Activated gamma-delta T cell treated with anti-CD3 and anti-CD28 coated beads, Interleukin-2, amount 50 U/mL, for 16 hours (primary cell): ENCODE measurements at places on chromosomes 2 and 18.

- DNase-seq = no peak
These were observed 16.4 kb upstream of the HNMT start for GRCh38 chr2:137947728-137948336.

GRCh38 chr18:13823707-13824395, at the start of gene MC5R:
TSS of gene MC5R (plus strand) at chr18:13824149. CDS start at chr18:13825766, 1,617 bp downstream.
- DNase-seq = peak; percentile 51

GRCh38 chr2:71620851-71621251, 167.5 kb downstream of the DYSF start:
- DNase-seq = no peak

DNA sequence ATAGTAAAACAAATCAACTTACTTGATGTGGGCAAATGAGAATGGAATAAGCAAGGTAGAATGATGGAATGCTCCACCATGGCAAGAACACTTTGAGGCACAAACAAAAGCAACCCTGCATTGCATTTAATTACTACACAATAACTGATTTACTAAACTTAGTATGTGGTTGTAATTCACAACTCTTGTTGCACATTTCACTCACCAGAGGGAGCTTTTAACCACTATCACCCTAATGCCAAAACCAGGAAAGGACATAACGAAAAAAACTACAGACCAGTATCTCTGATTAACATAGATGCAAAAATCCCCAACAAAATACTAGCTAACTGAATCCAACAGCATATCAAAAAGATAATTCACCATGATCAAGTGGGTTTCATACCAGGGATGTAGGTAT, 659.8 kb downstream of the CPS1 start:
- no peak for DNase-seq

GRCh38 chr2:219596954-219597551, 604 bp upstream of the STK11IP start:
- no peak for DNase-seq

GRCh38 chr18:10401930-10402329, 52.5 kb upstream of the APCDD1 start:
- no peak for DNase-seq

DNA sequence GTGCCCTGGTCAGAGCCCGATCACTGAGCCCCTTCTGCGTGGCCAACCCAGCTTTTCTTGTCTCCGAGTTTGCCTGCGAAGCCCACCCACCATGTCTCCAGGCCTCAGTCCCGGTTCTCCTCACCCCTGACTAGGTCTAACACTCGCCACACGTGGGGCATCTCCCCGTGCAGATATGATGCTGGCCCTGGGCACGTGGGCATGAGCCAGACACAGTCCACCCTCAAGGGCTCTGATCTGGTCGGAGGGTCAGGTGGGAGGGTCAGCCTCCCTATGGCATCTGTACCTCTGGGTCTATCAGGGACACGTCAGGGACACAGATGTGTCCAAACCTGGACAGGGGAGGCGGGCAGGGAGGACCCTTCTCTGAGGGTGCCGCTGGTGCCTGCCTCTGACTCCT, 95.4 kb downstream of the RHOB start:
- no peak for DNase-seq

GRCh38 chr2:210884227-210884626, 327.8 kb downstream of the CPS1 start:
- no peak for DNase-seq

GRCh38 chr18:35256947-35257346, 16.1 kb downstream of the ZNF397 start:
- DNase-seq = no peak

DNA sequence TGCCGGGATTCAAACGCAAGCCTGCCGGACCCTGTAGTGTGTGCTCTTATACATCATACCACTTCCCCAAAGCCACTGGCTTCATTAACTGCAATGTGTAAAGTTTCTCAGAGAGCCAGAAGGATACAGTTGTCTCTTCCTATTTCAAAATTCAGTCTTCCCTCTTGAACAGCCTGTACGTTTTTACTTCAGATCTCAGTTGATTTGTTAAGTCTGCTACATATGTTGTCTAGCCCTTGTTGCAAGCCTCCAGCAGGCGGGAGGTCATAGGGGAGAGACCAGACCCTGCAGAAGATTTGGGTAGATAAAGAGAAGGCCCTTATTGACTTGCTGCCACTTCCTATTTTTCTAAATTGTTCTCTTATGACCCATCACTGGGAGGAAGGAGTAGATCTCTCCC, 56.2 kb downstream of the ARHGEF33 start:
- DNase-seq = no peak

DNA sequence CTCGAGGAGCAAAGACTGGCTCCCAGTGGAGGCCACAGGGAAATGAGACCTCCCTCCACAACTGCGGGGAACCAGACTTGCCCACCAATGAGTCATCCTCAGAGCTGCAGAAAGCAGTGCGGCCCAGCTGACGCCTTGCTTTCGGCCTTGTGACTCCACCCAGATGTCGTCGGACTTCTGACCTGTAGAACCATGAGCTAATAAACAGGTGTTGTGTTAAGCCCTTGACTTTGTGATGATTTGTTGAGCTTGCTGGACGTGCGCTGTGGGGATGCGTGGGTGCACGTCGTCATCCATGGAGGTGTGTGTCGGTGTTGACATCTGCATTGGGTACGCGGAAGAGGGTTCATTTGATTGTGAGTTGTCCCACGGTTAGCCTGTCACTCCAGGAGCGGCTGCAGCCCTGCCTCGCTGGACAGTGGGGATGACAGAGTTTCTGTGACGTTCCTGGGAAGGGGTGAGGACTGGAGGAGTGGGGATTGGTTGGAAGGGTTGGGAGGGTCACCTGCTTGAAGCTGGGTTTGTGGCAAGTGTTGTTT, 154.1 kb downstream of the SH3BP4 start:
- DNase-seq = no peak

DNA sequence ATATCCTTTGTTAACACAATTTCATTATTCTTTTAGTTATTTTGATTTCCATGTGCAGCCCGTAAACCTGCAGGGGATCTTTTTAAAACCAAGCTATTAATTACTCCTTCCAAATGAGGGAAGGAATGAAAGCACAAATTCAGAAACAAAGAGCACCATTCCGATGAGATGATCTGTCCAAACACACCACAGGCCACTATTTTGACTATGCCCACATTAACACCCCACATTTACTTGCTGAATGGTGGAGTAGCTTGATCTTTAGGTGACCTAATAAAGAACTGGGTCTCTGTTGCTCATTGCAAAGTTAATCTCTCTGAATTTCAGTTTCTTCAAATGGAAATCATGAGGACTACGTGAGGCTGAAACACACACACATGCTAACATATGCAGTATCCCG, 218.0 kb downstream of the IRS1 start:
- no peak for DNase-seq

DNA sequence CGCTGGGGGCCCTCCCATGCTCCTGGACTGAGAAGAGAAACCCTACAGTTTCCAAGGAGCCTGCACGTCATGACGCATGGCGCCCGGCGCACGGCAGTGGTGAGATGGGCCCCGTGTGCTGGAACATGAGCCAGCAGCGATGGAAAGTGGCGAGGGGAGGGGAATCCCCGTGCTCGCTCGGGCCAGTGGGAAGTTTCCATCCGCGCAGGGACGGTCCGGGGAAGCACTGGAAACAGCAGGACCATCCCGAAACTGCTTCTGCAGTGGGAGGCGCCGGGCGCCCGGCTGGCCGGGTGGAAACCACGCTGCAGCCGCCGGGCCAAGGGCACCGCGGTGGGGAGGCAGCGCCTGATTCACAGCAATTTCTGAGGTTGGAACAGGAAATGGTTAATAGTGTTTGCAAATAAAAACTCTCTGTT, 4.9 kb upstream of the PDCD1 start:
- DNase-seq = no peak

DNA sequence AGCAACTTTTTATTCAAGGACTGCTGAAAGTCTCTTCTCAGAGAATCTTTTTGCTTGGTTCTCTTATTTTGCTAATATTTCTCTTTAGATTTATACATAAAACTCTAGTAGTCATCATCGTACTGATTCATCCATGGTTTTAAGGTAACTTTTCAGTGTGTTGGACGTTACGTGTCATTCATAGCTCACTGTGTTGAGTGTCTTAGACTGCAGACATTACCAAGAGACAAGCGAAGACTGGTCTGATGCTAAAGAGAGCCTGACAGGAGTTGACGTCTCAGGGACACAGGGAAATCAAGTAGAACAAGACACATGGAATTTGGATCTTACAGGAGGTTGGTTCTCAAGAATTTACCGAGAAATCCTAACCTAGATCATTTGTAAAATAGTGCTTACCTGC, 25.5 kb downstream of the RBM44 start:
- no peak for DNase-seq

GRCh38 chr2:108701208-108701607, 18.1 kb upstream of the RANBP2 start:
- DNase-seq = no peak

GRCh38 chr2:233598952-233599351, 18.5 kb upstream of the UGT1A8 start:
- DNase-seq = no peak

DNA sequence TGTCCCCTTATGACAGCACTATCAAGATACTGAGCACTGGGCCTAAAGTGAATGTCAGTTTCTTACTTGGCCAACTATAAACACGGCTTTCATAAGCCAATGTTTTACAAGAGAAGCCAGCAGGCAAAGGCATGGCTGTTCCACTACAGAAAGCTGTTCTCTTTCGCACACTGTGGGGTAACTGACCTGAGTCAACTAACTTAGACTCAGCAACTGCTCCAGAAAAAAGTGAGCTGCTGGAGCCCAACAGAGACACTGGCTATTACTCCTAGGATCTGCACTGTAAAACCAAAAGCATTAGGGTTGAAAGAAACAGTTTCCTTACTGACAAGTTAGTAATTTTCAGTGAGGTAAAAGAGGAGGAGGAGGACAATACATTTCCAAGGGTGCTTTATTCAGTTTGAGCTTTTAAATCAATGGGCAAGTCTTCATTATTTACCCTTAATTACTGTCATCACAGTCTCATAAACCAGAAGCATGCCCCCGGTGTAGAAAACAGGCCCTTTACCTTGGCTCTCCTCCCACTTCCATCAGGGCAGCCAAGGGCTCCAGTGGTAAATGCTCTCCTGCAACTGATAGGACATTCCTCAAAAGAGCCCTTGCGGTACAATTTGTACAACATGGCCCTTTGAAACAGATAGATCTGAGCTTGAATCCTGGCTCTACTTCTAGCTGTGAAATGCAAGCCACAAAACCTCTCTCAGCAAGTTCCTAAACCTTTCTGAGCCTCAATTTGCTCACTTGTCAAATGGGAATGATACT, 275.7 kb downstream of the PDE11A start:
- no peak for DNase-seq
